ENCODE measurements at places on chromosomes 1 and 21. TPM values are rescaled to one million over a fixed set of nuclear protein-coding genes. Genes with fewer than 3 reads are reported as not detected.

RGS13 gene
- polyA plus RNA-seq: not detected

DNA sequence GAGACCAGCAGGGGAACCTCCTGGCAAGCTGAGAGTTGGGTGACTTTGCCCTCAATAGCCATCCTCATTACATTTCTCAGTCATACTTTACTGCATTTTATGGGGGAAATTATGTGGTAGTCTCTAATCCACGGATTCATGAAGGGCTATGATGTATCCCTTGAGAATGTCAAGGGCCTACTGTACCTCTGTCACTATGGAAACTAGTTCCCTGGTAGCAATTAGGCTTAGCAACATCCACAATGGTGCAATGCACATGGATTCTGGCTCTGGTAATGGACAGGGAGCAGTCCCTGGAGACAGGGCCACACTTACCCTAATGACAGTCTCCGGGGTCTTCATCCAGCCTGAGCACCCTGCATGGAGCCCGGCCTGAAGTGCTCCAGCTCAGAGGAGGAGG lies 26.5 kb downstream of the LRRN2 start:
- no peak for DNase-seq

GRCh38 chr1:91584878-91585277 lies 84.2 kb downstream of the CDC7 start:
- no peak for DNase-seq

- DNase-seq: no peak
These were observed 365.6 kb upstream of the ADGRL2 start for GRCh38 chr1:81435175-81435574.

DNA sequence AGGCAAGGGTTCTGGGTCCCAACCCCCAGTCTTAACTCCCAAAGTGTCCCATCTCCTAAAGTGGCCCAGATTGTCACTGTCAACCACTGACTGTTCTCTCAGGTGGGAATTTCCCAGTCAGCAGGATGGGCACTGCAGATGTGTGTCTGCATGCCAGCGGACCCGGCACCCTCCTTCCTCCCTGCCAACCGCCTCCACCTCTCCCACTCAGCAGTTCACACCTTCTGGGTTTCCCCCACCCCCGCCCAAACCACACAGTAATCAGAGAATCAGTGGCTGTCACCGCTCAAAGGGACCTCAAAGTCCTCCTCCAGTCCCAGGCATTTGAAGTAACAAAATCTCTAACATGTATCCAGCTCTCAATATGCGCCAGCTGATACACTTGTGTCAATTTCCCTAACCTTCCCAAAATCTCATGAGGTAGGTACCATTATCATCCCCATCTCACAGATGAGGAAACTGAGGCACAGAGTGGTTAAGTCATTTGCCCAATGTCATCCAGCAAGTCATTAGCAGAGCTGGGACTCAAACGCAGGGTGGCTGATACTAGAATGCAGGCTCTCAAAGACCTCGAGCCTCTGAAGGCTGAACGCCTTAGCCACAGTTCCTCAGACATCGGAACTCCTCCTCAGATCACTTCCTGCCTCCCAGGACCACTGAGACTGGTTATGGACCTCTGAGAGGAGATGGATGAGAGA lies 4.8 kb downstream of the RUNX3 start:
- DNase-seq: no peak

All from A549 (cell line).